ENCODE measurements at places on chromosomes 1 and 21.

DNA sequence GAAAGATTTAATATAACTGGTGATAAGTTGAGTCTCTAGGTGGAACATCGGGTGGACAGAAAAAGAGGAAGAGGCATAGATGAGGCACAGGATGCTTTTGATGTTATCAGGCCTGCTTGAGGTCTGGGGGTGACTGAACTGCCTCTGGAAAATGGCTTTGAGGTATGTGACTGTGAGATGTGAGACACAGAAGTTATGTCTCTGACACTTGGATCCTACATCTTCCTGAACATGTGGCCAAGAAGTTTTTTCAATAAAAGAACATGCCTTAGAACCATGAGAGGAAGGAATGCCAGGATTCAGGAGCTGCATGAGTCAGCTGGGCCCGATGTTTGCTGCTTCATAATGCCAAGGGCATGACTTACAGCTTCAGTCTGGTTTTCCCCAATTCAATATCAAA, 11.5 kb upstream of the AIM2 start:
- no peak for DNase-seq

GRCh38 chr1:217717959-217718358, 86.8 kb downstream of the SPATA17 start:
- no peak for DNase-seq

GRCh38 chr1:207804721-207805468, 53.0 kb downstream of the CD46 start:
- DNase-seq, result no peak

GRCh38 chr1:203698144-203698543, 66.8 kb upstream of the LAX1 start:
- DNase-seq, result no peak

DNA sequence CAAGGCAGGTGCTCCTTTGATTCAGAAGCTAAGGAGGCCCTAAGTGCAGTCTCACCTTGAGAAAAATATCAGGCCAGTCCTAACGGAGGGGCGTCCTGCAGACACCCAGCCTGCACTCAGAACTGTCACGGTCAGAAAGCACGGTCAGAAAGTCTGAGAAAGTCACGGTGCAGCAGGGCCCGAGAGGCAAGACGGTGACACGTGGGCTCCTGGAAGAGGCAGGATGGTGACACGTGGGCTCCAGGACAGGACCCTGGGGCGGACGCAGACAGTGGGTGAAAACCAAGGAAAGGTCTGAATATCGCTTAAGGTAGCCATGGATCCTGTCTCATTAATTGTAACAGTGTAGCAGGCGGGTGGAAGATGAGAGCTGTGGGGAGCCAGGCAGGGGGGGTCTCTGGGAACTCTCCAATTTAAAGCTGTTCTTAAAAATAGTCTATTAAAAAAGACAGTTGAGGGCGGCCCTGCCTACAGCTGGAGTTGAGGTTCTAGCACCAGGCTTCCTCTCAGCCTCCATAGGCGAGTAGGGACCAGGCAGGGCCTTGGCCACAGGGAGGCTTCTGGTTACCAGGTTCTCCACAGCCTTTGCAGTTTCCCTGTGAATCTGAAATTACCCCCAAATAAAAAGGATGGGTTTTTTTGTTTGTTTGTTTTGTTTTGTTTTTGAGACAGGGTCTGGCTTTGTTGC, 65.2 kb downstream of the FAAP20 start:
- no peak for DNase-seq

DNA sequence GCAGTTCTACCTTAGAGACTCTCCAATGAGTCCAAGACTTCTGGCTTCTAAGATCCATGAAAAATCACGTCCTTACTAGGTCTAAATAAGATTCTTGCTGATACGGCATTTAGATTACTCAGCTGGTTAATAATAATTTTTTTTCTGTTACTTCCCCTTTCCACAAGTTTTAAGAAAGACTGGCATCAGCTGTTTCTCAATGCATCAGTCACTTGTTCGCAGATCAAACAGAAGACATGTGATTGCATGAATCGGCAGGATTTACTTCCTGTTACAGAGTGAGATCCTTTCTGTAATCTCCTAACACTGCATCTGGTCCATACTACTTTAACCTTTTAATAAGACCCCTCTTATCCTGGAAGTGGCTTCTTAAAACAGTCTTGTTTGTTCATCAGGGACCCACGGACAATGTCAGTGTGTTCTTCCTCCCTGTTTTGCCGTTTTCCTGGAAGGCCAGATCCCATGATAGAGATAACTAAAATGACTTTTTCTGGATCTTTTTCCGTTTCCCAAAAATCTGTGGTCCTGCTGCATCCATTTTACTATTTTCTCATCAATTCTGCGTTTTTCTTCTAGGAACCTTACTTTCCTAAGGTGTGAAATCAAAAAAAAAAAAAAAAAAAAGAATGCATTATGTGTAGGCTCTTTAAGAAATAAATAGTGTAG, 6.1 kb downstream of the NPL start:
- DNase-seq, result no peak

DNA sequence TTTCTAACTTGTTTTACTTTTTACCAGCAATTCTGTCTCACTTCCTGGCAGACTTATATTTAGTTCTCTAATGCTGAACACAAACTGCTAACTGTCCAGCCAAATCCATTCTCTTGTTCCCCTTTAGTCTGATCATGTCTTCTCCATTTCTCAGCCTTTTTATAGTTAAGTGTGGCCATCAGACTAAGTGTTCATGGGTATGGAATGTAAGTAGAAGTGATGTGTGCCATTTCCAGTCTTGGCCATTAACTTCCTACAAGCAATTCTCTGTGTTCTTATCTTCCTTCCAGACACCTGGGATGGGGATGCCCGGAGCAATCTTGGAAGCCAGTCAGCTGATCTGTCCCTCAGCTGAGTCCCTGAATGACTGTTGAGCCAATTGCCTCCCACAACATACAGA, 165.8 kb downstream of the ST6GALNAC3 start:
- no peak for DNase-seq

- no peak for DNase-seq
These were observed 142.2 kb upstream of the KRTAP19-8 start for GRCh38 chr21:31180256-31181081.

DNA sequence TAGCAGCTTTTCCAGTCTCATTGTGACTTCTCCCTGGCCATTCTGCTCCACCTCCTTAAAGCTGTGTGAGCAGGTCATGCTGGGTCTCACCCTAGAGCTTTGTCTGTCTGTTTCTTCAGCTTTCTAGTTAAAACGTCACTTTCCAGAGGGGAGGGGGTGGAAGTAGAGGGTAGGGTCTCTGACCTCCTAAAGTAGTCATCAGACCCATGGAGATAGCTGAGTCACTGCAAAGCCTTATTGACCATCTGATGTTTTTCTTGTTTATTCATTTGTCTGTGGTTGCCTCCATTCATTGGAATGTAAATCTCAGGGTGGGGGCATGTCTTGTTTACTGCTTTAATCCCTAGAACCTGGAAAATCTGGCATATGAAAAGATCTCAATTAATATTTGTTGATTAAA, 52.7 kb downstream of the ELF3 start:
- DNase-seq, result no peak

- DNase-seq, result no peak
These were observed 26.1 kb downstream of the IRF2BP2 start for GRCh38 chr1:234583755-234584419.

DNA sequence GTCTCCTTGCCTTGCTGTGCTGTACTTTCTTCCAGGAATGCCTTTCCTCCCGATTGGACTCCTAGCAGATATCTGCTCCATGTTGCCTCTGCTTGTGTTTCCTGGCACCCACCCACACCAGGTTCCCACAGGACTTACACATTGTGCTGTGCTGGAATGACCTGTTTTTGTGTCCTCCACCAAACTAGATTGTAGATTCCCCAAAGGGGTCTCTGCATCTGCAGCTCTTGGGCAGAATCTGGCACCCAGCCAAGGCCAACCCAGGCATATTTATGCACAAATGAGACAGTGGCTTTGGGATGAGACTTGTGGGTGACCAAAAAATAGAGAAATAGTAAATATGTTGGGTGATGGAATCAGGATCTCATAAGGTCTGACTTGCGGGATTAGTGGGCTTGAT, 278.2 kb downstream of the RRAGC start:
- no peak for DNase-seq

DNA sequence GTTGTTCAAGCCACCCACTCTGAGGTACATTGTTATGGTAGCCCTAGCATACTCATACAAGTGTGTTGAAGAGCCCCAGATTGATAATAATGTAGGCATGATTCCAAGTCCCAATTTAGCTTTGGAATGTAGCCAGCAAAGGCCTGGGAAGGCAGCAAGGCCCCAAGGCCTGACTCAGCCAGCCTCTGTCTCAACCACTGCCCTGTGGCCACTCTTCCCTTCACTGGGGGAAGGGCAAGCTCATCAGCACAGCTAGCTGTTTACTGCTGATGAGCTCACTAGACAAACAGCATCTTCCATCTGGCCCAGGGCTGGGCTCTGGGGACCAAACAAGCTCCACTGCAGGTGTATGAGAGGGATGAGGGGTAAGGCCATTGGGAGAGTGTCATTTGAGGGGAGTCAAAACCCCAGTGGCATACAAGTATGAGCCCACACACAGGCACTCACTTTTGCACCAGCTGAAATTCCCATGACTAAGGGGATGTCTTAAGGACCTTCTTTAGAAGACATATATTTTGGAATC, 2.2 kb upstream of the IRF6 start:
- no peak for DNase-seq

DNA sequence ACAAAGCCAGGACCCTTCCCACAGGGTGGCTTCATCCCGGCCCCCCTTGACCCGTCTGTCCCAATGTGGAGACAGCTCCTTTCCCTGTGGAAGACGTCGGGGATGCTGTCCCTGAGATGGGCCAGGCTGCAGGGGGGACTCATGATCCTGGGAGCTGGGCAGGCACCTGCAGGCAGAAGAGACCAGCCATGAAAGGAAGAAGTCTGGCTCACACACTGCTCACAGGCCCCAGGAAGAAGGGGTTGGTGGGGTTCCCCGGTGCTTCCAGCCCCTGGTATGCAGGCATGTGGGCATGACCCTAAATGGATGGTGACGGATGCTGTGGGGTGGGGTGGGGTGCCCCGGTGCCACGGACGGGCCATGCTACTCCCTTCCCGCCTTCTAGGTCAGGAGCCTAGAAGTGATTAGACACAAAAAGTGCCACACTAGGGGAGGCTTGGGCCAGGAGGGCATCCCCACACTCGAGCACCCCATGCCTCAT, 8.3 kb downstream of the ACTRT2 start:
- no peak for DNase-seq

DNA sequence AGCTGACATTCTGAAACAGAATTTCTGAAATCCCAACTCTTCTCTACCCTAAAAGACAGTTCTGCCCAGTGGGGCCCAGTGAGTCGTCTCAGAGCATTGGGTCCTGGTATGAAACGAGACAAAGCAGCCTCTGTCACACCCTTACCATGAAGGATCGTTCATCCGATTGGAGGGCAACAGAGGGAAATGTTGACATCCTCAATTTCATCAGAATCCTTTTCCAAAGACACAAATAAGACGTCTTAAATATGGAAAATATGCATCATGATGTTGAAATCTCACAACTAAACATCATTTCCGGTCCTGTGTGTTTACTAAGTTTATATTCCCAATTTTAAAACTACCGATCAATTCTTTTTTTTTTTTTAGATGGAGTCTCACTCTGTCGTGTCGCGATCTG, 112.1 kb upstream of the SLC45A1 start:
- DNase-seq, result no peak

GRCh38 chr1:55329091-55329490, 113.9 kb upstream of the USP24 start:
- DNase-seq, result no peak

Data from activated T-helper 2 cell treated with anti-CD3 and anti-CD28 coated beads, Interferon-gamma antibody, Interleukin-2, Interleukin-4, amounts not matched to agents 10 μg/mL and 5 μg/mL and 100 μg/mL, durations not matched to agents 14 hours and 24 hours and 36 hours (primary cell).